ENCODE measurements at places on chromosomes 13 and 19.
A peak's percentile ranks its signal among the peaks of the same experiment; 100 is the strongest.

- DNase-seq = no peak
Observed at GRCh38 chr19:2171349-2172145, 7.8 kb downstream of the DOT1L start.

DNA sequence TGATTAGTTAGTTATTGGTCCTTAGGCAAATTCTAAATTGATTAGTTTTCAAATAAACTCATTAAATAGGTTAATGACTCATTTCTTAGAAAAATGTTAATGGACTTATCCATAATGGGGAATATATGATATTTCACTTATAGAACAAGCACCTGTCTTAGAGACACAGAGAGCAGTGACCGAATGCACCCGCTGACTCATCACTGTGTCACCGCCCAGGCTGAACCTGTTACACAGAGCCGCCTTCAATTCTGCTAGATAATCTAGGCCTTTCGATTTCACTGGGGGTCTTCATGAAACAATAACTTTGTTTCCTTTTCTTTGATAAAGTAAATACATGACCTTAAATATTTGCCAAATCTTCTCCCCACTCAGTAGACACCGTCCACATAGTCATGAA is 13.1 kb downstream of the IRS2 start:
- no peak for DNase-seq

- peak; percentile 40 for DNase-seq
Observed at GRCh38 chr13:77351315-77351714, 24.4 kb upstream of the MYCBP2 start.

DNA sequence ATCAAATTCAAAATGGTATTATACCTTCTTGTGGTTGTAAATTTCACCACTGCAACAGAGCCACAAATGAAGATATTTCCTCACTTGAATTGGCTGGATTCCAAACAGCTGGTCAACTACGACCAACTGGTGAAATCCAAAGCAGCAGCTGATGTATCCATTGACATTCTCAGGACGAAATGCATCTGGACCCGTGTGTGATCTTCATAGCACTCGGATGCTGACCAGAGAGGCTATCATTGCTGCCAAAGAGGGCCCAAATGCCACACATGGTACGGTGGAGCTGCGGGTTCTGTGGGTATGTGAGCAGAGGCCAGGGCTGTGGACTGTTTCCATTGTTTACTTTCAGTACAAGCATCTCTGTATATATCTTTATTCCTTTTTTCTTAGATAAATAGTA is 25.6 kb upstream of the PCCA start:
- DNase-seq = no peak

DNA sequence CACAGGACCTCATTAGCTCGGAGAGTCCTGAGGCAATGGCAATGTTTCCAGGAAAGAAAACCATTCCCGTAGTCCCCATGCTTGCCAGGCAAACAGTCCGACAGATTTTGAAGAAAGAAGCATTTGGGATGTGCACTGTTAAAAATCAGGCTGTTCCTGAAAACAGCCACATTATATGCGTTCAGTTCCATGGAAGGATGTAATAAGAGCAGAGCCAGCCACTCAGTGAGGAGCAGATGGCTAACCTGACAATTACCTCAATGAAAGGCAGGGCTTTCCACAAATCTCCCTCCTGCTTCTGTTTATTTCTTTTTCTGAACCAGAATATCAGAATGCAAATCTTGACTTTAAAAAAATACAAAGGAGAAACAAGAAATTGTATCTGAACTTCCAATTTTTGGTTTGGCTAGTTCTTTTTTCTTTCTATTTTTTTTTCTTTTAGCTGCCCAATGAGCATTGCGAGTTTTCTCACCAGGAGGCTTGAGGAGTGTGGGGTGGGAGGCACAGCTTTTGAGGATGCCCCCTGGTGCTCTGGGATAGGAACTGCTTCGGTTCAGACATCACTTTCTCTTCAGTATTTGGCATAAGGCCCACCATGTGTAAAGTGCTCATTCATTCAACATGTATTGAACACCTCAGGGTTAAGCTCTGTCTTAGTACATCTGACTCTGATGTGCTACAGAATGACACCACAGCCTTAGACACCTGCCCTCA is 124.2 kb downstream of the TBC1D4 start:
- peak; percentile 69 for DNase-seq

Measured in HT1080 (cell line).